ENCODE measurements at places on chromosomes 1 and 21.

- DNase-seq, result no peak
Observed at GRCh38 chr1:115229016-115229415, 109.0 kb downstream of the NGF start.

- no peak for DNase-seq
Observed at GRCh38 chr1:164064501-164064900, 494.5 kb upstream of the PBX1 start.

DNA sequence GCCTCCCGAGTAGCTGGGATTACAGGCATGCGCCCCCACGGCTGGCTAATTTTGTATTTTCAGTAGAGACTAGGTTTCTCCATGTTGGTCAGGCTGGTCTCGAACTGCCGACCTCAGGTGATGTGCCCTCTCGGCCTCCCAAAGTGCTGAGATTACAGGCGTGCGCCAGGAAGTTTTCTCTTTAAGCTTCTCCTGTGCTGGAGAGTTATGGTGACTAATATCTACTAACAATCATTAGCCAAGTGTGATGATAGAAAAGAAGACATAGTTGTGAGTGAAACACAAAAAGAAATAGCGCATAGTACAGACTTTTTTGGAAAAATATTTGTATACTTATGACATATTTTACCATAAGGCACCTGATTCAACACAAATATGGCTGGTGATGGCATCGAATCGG is 56.5 kb downstream of the SETD4 start:
- DNase-seq, result no peak

DNA sequence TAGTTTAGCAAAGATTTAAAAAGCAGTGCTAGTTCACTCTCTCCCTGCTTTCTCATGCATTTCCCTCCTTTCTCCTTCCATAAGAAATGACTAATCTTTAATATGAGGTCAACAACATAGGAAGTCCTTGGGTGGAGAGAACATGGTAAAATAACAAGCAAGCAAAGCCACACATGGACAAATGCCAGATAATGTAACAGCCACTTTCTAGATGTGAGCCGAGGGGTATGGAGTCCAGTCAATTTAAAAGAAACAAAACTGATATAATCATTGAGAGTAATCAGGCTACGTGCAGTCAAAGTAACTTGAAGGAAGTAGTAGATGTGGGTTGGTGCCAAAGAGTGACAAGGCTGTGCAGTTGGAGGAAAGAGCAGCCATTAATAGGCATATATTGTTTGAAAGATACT is 69.6 kb downstream of the DUSP10 start:
- no peak for DNase-seq

GRCh38 chr1:185373813-185374529 is 56.9 kb upstream of the IVNS1ABP start:
- no peak for DNase-seq

DNA sequence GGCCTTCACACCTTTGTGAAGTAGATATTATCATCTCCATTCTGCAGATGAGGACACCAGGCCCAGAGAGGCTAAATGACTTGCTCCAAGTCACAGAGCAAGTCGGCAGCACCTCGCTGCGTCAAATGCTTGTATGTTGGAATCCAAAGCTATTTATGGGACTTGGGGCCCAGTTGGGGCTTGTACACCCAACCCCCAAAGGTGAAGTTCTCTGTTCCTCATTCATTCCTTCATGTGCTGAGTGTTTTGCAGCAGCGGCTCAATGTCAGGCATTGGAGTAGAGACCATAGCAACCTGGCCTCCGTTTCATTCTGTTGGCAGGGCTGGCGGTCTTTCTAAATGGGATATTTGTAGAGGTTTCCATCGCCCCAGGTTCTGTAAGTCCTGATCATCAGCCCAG is 113.4 kb upstream of the SLC25A33 start:
- DNase-seq, result no peak
